ENCODE measurements at places on chromosomes 6 and 20.

DNA sequence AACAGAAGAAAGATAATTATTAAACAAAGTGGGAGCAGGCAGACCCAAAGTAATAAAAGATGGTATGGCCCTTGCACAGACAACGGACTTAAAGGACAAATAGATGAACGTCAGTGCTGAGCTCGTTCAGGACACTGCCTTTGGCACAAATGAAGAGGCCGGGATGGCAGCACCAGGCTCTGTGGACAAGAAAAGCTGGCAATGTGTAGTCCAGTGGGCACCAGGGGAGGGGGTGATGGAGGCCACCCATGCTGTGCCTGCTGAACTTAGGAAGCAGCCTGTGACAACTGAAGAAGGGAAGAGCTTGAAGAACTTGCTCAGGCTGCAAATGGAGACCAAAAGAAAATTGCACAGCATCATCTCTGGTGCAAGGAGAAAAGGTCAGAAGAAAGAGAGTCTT lies 131.0 kb downstream of the ANKRD60 start:
- DNase-seq = no peak

DNA sequence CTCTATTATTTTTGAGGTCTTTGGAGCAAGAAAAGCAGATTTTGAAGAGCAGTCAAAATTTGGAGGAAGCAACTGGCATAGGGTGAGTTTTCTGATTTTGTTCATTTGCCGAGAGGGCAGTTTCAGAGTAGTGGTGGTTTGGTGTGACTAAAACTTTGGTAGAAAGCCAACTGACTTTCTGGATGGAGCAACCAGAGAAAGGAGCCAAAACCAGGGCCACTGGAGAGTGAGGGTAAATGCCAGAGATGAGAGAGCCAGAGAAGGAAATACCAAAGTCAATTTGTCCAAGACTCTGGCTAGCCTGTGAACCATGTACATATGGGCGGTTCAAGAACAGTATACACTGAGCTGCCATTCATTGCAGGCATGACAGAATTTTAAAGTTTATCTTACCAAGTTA lies 40.5 kb upstream of the ZBTB24 start:
- no peak for DNase-seq

DNA sequence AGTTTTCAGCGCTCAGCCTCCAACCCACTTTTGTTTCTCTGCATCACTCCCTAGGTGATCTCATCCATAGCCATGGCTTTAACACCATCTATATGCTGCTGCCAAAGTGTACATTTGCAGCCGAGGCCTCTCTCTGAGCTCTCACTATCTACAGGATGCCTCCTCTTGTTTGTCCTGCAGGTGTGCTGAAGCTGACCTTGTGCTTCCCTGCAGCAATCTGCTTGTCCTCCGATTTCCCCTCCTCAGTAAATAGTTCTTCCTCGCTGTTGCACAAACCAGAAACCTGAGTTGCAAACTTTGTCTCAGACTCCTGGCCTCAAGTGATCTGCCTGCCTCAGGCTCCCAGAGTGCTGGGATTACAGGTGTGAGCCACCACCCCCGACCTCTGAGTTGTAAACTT lies 3.7 kb upstream of the TXNDC5 start:
- no peak for DNase-seq

GRCh38 chr6:150767571-150768018 lies 97.9 kb upstream of the MTHFD1L start:
- no peak for DNase-seq

DNA sequence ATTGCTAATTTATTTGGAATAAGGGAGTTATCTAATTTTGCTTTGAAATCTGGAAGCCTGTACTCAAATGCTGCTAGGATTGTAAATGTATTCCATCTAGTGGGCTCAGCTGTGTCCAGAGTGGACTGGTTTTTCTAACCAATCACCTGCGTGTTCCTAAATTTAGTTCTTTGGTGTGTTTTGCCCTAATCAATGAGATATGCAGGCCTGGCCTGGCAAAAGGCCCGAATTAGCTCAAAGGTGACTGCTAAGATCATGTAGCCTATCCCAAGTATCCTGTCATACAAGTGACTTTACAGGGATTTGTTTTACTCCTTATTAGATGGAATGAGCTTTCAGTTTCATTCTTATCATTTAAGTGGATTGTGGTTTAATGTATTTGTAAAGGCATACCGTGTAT lies 51.3 kb upstream of the ARMC2 start:
- DNase-seq = no peak

- DNase-seq = no peak
Observed at GRCh38 chr6:90103056-90103800, 193.4 kb downstream of the BACH2 start.

DNA sequence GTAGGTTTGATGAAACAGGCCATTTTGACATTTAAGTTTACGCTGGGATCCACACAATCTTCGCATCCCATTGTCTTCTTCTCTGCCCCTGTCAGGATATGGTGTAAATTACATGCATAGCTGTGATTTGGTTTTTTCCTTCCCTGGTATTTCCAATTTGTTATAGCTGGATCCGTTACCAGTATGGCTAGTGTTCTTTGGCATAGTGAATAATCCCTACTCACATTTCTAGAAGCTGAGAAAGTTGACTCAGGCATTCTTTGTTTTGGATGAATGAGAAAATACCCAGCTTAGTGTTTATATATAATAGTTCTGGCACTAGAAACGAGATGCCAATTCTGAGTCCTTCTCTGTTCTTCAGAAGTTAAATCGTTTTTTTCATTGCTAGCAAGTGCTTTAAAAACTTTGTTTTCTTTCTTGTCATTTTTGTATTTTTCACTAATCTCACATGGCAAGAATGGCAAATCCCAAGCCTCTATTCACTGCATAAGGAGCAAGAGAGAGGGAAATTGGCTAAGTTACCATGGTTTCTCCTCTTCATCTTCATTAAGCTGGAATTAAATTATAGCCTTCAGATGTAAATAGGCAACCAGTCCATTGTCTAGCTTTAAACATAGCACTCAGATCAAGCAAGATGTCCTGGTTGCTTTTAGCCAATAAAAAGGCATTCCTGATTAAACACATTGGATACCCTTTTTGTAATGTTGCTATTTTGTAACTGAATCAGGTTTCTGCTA lies 91.9 kb upstream of the LAMP5 start:
- no peak for DNase-seq

- DNase-seq = no peak
Observed at GRCh38 chr6:38775870-38776269, 60.8 kb downstream of the DNAH8 start.

- no peak for DNase-seq
Observed at GRCh38 chr20:51985013-51985415, 182.7 kb upstream of the SALL4 start.

- no peak for DNase-seq
Observed at GRCh38 chr20:22807045-22807444, 222.7 kb upstream of the FOXA2 start.

- DNase-seq = no peak
Observed at GRCh38 chr6:28947831-28948270, 24.1 kb upstream of the TRIM27 start.

- no peak for DNase-seq
Observed at GRCh38 chr6:70456735-70457134, 43.4 kb downstream of the FAM135A start.

DNA sequence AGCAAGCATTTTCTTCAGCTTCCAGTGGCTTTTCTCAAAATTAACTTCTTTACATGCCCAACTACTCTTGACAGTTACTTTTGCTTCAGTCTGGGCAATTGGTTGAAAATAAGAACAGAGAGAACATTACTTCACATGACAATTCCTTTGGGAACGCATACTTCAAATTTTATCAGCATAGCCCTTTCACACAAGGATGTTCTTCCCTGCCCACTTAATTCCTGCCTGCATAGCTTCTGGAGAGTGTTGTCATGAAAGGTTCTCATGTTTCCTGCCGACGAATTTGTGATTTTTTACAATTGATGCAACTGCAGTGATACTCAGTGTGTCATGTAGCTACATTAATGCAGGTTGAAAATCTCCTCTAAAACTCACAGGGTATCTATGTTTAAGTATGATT lies 22.0 kb upstream of the SNRNP48 start:
- DNase-seq = no peak

DNA sequence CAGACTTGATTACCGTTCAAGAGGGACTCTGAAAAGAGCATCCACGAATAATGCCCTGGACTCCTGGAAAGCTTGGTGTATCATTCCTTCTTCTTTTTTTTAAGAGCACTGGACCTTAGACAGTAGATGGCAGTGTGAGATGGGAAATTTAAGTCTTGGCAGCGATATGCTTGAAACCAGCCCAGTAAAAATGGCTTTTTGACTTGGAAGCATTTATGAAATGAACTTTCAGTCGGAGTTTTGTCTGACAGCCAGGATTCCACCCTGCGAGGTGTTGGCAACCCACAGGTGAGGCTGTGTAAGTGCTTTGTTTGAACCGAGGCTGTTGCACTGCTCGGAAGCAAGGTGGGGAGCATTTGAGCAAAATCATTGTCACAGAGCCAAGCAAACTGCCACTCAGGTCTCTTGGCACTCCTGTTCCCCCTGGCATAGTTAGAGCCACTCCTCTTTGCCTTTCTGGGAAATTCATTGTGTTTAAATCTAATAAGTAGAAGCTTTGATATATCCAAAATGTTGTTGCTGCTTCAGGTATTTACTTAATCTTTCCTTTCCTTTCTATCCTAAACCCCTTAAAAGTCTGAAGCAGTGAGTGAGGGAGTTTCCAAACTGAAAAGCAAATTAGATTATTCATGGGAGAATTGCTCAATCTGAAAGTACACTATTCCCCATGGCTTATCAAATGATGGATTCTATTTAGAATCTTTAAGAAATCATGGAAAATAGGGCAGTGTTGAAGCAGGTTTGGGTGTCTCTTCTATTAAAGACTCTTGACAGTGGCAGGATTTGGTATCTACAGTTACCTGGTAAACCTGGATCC lies 272.8 kb upstream of the SLC35B3 start:
- DNase-seq = peak; percentile 1

DNA sequence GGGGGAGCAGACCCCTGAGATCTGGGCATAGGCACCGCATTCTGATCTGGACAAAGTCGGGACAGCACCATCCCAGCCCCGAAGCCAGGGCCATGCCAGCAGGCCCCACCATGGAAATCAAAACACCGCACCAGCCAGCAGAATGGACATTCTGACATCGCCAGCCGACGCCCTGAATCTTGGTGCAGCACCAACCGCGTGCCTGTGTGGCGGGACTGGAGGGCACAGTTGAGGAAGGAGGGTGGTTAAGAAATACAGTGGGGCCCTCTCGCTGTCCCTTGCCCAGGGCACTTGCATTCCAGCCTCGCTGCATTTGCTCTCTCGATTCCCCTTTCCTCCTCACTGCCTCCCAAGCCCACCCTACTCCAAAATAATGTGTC lies 2.0 kb downstream of the NNAT start:
- DNase-seq = no peak

DNA sequence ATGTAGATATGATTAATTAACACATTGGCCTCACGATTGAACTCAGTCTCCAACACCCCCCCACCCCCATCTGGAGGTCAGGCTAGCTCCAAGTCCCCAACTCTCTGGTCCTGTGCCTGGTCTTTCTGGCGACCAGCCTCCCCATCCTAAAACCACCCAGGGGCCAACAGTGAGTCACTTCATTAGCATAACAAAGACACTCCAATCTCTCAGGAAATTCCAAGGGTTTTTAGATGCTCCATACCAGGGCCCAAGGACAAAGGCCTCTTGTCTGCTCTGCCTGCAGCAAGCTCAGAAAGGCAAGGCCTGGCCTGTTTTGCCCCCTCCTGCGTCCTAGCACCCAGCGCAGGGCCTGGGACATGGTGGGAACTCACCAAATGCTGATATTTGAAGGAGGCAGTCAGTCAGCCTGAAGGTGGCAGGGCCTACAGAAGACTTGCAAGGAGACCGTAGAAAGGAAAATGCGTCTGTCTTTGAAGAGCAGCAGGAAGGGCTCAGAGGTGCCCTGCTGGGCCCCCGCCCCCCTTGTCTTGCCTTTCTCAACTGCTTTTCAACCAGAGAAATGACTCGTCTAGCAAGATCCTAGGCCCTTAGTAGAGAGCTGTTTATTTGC lies 184.7 kb downstream of the CDH4 start:
- peak; percentile 99 for DNase-seq

GRCh38 chr20:57703013-57703412 lies 6.8 kb downstream of the PMEPA1 start:
- DNase-seq = no peak

DNA sequence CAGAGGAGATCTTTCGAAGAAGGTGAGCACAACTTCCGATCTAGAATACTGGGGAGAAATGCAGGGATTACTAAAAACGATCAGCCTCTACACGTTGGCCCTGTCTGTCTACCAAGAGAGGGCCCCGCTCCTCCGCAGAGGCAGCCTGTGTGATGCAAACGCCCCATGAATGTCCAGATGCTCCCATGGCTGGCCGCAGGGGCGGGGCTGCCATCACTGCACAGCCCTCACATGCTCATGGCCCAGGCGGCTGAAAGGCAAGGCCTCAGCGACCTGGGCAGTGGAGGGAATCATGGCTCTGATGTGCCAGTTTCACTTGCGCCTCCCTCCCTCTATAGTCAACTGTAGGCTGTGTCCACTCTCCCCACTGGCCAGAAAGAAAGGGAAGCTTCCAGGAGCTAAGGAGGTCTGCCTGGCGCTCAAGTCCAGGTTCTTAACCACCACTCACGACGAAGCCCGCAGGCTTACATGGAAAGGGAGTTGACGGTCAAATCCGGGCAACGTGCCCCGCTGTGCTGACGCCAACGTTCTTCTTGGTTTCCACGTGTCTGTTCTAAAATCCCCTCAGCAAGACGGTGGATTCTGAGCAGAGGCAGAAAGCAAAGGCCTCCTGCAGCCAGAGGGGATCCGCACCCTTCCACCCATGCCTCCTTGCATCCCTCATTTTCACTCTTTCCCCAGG lies 14.2 kb downstream of the PXDC1 start:
- DNase-seq = no peak

- no peak for DNase-seq
Observed at GRCh38 chr6:52423971-52424381, 3.8 kb downstream of the EFHC1 start.

DNA sequence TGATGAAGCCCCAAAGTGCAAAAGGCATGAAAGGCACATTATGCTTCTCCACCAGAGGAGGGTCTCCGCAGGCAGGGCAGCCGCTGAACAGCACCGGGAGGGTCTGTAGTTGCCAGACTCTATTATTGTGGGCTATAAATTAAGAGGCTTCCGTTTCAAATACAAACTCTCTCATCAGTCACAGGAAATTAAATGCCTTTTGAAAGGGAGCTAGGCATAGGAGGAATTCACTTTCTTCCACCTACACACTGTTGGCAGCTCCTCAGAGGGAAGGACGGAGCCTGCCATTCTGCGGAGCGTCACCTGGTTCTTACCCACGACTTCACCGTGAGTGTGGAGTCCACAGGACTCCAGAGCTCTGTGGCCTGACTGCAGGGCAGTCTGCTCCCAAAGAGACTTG lies 140.8 kb upstream of the AGPAT4 start:
- DNase-seq = no peak

DNA sequence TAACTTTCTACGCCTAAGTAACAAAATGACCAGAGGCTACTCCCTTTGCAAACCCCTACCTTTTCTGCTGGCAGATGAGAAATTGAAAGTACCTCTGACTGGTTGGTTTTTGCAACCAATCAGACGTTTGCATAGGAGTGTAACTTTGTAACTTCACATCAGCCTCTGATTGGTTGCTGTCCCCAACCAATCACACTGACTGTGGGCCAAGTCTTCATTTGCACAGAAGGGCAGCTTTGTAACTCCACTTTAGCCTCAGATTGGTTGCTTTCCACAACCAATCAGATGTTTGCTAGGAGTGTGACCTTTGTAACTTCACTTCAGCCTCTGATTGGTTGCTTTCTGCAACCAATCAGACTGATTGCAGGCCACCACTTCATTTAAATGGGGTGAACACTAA lies 89.1 kb downstream of the ME1 start:
- no peak for DNase-seq
